ENCODE measurements at places on chromosomes 13 and 19. TPM values are rescaled to one million over a fixed set of nuclear protein-coding genes. Genes with fewer than 3 reads are reported as not detected.

S1PR5 gene
- total RNA-seq: not detected

TNNT1 gene
- total RNA-seq: 5.9 TPM

GRCh38 chr19:39412867-39413271 lies 400 bp downstream of the PLEKHG2 start:
- no peak for DNase-seq

DNA sequence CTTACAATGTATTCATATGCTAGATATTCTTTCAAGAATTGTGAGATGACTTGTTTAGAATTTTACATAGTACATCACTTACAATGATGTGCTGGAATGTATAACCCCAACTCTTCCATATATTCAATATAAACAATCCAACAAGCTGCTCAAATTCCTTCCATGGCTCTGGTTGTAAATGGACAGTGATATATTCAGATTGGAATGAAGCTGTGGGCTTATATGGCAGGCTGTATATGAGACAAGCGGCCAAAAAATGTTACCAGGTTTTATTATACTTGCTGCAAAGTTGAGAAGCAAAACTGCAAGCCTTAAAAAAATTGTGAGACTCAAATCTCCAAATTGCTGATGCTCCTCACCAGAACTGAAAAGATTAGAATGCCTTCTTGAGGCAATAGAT lies 83.6 kb upstream of the KLF12 start:
- no peak for DNase-seq

KLK6 gene
- total RNA-seq: 16.8 TPM

GRCh38 chr19:45934551-45935230 lies 20.1 kb upstream of the NANOS2 start:
- no peak for DNase-seq
